ENCODE measurements at places on chromosomes 5 and 9.

GRCh38 chr5:35853631-35854030 is 3.1 kb upstream of the IL7R start:
- no peak for DNase-seq

DNA sequence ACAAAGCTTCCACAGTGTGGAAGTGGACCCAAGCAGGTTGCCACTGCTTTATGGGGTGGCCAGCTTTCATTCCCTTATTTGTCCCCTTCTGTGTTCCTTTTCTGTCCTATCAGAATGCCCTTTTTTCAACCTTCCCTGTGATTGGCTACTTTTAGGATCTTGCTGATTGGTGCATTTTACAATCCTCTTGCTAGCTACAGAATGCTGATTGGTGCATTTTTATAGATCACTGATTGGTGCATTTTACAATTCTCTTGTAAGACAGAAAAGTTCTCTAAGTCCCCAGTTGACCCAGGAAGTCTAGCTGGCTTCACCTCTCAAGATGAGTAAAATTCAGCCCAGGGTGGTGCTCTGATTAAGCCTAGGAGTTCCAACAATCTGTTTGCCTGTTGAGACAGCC is 157.2 kb upstream of the ERCC6L2 start:
- no peak for DNase-seq

GRCh38 chr5:39178861-39179260 is 40.5 kb downstream of the FYB1 start:
- no peak for DNase-seq

GRCh38 chr5:37490931-37491330 is 111.8 kb downstream of the WDR70 start:
- no peak for DNase-seq

- no peak for DNase-seq
These were observed 111.8 kb upstream of the LHFPL2 start for GRCh38 chr5:78760366-78760765.

DNA sequence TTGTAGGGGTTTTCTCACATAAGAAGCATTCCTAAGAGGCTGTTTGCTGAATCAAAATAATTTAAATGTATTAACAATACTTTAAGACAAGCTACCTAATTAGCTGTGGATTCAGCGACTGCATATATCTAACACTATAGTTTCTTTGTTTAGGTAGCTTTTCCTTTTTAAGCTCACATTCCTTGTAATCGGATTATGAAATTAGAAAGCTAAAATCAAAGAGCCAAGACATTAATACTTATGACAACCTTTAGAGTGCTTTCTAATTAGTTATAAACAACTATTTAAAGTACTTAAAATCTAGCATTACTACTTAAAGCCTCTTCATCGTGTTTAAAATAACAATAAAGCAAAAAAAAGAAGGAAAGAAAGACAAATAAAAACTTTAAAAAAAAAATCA is 137.3 kb upstream of the RETREG1 start:
- no peak for DNase-seq

- no peak for DNase-seq
These were observed 57.2 kb downstream of the ITGA1 start for GRCh38 chr5:52844885-52845284.

- no peak for DNase-seq
These were observed 19.0 kb downstream of the ABL1 start for GRCh38 chr9:130854092-130854491.

DNA sequence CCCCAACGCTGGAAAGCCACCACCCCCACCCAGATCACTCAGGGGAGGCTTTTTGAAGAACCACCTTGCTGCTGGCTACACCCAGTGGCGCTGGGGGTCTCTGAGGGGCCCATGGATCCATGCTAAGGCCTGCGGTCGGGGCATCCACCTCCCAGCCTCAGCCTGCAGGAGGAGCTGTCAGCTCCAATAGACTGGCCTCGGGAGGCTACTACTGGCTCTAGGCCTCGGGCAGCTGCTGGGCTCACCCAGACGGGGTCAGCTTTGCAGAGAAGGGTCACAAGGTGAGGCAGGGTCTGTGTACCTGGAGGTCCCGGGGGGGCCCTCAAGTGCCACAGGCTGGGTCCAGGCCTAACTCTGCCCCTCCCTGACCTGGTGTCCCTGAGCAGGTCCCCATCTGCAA is 193.7 kb downstream of the OLFM1 start:
- no peak for DNase-seq

GRCh38 chr5:2451100-2451499 is 300.4 kb downstream of the IRX2 start:
- no peak for DNase-seq

GRCh38 chr5:59326596-59326995 is 566.9 kb downstream of the PDE4D start:
- no peak for DNase-seq

DNA sequence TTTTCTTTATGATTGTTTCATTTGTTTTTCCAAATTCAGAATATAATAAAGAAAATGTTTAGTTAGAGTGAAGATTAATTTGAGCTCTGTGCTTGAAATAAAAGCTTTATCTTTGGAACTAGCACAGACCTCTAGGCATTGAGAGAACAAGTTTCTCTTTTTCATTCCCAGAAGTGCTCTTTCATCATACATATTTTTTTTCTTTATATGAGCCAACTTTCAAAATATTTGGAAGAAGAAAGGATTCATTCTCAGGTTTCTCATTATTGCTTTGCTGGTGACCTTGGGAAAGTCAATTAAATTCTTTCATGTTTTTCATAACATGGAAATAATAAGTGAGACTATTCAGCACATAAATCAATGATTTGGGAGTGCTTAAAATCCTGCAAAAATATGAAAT is 16.8 kb downstream of the CTXN3 start:
- no peak for DNase-seq

DNA sequence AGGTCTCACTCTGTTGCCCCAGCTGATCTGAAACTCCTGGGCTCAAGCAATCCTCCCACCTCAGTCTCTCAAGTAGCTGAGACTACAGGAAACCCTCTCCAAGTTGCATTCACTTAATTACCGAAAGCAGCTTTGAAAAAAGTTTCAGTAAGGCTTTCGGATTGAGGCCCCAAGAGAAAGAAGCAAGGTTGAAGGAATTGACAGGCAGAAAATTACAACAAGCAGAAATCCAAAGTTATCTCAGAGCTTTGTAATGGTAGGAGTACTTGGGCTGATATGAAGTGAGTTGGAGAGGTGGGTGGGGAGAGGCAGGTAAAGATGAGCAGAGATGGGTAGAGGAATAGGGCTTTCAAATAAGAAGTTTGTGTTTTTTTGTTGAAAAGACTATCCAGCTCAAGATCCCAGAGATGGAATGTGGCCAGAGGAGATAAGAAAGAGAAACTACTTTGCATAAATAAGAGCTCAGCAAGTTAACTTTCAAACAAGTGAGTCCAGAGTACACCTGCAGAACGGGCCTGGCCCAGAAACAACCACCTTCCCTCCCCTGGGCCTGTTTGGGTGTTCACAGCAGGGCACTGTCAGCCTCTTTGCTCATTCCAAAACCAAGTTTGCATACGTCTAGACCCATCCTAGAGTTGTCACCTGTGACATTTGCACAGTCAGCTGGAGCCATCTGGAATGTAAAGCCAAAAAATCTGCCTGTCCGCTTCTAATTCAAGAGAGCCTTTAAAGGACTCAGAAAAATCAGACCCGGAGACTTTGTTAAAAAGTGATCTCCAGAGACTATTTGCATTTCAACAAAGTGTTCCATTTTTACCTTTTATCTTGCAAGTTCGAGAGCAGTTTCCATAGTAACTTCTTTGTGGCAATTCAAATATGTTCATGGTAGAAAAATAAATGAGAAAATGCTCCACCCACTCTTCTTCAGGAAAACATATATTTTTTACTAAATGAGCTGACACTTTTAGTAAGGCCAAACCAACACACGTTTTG is 2.2 kb upstream of the CLINT1 start:
- DNase-seq, result no peak

DNA sequence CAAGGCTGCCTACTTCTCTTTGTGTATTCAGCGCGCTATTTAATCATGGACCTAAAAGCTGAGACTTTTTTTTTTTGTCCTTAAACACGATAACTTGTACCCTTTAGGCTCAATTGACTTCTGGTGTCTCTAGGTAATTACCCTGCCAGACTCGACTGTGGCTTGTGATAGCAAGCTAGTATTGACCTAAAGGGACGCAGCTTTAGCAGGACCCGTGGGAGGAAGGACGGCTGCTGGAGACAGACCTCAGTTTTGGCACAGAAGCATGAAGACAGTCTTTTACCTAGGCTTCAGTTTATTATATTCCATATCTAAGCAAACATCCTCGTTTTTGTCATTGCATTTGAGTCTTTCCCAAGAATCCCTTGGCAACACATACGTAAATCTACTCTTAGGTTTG is 115.3 kb downstream of the SMC2 start:
- no peak for DNase-seq

- DNase-seq, result no peak
These were observed 173.6 kb upstream of the IER5L start for GRCh38 chr9:129351642-129352145.

GRCh38 chr5:35313291-35313690 is 83.0 kb upstream of the PRLR start:
- DNase-seq, result no peak
